ENCODE measurements at places on chromosomes 11 and 22.

- no peak for DNase-seq
Measured at GRCh38 chr11:69060806-69061712, 12.3 kb downstream of the TPCN2 start.

DNA sequence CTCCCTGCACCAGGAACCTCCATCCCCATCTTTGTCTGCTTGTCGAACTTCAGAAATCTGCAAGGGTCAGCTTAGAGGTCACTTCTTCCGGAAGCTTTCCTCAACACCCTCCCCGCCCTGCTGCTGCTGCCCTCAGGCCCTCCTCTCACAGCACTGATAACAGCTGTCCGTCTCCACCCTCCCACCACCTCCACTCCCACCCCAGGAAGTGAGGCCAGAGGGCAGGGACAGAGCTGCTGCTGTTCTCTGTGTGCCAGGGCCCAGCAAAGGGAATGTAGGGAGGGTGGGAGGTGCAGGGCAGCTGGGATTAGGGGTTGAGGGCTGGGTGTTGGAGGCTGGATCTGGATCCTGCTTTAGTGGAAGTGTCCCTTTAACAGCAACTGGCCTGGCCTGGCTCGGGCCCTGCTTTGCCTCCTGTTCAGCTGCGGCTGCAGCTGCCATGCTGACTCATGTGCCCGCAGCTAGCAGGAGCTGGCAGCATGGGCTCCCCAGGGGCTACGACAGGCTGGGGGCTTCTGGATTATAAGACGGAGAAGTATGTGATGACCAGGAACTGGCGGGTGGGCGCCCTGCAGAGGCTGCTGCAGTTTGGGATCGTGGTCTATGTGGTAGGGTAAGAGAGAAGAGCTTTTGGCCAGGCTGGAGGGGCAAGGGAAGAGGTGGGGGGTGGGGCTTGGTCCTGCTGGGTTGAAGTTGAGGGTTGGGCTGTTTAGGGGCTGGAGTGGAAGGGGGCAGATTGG is at the start of gene P2RX6:
P2RX6 (plus strand) TSS at position 440 of the 740 bp plus-strand sequence; CDS start at position 450, 10 bp downstream.
- DNase-seq, result no peak

DNA sequence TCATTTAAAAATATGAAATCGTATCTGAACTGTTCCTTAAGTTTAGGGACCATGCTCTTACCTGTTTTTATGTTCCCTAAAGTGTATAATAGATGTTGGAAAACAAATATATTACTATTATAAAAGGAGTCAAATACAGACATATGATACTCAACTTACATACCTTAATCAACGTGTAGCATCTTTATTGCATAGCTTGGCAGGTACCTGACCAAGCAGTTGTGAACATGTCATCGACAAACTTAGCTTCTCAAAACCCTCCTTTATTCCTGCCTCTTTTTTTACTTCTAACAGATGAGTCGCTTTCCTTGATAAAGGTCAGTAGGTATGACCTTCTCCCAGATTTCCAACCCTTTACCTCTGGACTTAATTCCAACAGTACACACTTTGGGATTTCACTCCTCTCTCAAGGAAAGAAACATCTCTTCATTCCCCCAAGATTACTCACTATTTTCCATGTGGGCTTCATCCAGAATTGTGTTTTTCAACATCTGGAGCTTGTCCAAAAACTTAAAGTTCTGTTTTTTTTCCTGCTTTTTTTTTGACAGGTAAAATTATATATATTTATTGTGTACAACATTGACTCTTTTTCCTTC is 11.9 kb downstream of the HIPK3 start:
- no peak for DNase-seq

GRCh38 chr22:28369854-28370253 is 309.8 kb downstream of the TTC28 start:
- no peak for DNase-seq

GRCh38 chr11:108223348-108224149 is 682 bp downstream of the ATM start:
- DNase-seq, result no peak

DNA sequence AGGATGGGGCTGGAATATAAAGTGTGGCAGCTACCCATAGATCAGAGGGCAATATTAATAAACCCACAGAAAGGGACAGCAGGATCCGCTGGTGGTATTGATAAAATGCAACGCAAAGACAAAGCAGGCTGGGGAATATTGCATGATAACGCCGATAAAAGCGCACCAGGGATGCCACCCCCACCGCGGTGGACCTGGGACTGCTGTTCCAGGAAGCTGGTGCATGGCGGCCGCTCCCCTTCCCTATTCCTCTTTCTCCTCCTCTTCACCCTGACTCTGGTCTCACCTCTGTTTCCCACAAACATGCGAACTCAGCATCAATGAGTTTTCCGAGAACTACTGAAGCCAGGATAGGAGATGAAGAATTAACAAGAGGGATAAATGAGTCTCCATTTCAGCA is 20.2 kb downstream of the SPATA19 start:
- no peak for DNase-seq

DNA sequence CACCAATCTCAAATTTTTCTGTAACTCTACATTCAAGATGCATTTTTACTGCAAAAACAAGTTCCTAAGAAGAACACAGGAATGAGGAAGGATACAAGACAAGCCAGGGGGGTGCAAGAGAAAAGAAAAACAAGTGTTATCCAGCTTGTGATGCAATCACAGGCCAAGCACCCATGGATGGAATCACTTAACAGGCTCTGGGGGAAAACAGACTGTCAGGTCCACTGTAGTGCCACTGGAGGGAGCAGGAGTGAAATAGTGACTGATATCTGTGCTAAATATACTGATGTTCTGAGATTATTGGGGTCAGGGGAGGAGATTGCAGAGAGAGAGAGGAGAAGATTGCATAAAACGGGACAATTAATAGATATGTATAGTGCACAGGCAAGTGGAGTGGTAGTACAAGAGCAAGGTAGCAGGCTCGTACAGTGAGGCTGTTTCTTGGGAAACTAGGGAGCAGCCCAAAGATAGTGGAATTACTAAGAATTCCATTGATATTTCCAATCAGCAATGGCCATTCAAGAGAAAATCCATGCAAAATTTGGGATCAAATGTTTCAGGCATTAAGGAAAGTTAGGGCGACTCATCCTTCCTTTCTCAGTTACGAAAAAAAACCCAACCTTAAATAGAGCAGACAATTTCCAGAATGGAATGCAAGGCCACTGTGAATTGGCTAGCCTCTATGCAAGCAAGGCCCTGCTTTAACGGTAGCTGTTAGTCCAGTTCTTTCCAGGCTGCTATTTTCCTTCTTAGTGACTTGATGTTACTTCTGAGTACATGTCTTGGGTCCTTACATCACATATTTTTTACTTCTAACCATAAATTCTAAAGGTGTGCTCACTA is 52.2 kb upstream of the CEP126 start:
- no peak for DNase-seq

DNA sequence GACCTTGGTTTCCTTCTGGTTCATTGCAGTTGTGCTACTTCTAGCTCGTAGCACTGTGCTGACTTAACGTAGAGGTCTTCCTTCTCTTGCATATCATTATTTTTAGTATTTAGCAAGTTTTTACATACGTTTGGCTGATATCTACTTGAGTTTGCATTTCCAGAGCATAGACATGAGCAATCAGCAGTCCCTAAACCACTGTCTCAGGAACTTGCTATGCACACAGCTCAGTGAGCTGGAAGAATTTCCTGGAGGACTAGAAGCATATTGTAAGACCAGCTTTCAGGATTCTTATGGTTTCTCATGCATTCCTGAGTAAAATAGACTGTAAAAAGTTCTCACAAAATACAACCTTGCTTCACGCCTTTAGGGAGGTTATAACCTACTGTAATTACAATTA is 226.7 kb upstream of the PDGFD start:
- no peak for DNase-seq

- DNase-seq, result no peak
Measured at GRCh38 chr11:114290503-114291235, 5.5 kb upstream of the NNMT start.

GRCh38 chr11:45025716-45026492 is 75.2 kb upstream of the TP53I11 start:
- DNase-seq, result peak; percentile 72

- DNase-seq, result no peak
Measured at GRCh38 chr11:2459796-2460531, 15.2 kb downstream of the KCNQ1 start.

DNA sequence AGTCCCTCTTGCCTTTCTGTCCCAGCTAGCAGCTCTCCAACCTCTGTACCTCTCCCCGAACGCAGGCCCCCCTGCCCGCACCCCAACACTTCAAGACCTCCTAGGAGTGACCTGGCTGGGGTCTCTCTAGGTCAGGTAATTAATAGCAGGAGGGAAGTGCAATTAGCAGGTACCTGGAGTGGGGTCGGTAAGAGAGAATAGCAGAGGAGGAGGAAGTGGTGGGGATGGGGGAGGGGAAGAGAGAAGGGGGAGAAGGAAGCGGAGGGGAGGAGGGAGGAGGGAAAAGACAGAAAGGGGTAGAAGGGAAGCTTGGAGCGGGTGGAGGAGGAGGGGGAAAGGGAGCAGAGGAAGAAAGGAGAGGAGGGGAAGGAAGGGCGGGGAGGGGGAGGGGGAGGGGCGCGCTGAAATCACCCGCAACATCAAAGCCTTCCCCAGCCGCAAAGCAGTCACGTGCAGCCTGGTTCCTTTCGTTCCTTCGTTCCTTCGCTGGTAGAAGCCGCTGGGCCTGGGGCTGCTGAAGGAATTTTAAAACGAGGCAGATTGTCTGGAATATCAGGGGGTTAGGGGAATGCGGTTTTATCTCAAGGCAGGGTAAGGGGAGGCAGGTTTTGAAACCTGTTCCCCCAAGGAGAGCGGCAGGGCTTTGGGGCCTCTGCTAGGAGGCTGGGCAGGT is 29.3 kb upstream of the TCF20 start:
- DNase-seq, result peak; percentile 48

DNA sequence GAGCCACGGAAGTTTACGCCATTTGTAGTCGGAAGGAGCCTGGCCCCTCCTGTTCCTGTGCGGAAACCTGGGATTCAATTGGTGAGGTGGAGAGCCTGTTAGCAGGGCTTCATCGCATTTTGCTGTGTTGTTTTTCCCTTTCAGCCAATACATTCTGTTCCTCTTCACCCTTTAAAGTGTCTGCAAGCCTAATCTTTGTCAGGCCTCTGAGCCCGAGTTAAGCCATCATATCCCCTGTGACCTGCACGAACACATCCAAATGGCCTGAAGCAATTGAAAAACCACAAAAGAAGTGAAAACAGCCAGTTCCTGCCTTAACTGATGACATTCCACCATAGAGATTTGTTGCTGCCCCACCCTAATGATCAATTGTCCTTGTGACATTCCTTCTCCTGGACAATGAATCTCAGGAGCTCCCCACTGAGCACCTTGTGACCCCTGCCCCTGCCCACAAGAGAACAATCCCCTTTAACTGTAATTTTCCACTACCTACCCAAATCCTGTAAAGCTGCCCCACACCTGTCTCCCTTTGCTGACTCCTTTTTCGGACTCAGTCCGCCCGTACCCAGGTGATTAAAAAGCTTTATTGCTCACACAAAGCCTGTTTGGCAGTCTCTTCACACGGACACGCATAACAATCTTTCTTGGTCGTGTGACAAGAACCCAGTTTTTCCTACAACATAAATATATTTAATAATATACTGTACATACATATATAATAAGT is 37.1 kb upstream of the MMP12 start:
- DNase-seq, result no peak

GRCh38 chr11:76277298-76278175 is 71.2 kb upstream of the WNT11 start:
- no peak for DNase-seq

DNA sequence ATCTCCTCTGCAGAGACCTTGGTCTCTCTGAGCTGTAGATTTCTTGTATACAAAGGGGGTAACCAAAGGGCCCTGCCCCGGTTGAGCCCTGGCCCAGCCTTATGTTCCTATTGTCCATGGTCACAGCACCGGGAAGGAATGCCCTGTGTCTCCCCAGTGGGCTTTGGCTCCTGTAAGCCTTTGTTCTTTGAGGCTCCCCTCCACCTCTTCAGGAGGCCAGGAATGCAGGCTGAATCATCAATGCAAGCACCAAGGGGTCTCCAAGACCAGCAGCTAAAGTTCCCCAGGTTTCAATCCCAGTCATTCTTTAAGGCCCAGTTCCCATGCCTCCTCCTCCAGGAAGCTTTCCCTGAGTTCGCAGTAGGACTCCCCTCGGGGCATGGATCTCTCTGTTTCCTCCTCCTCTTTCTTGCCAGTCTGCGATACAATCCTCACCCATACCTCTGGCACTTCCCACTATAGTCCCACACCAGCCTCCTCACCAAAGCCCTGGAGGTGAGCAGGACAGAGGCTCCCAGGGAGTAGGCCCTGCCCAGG is 29.2 kb upstream of the KLHL35 start:
- no peak for DNase-seq

DNA sequence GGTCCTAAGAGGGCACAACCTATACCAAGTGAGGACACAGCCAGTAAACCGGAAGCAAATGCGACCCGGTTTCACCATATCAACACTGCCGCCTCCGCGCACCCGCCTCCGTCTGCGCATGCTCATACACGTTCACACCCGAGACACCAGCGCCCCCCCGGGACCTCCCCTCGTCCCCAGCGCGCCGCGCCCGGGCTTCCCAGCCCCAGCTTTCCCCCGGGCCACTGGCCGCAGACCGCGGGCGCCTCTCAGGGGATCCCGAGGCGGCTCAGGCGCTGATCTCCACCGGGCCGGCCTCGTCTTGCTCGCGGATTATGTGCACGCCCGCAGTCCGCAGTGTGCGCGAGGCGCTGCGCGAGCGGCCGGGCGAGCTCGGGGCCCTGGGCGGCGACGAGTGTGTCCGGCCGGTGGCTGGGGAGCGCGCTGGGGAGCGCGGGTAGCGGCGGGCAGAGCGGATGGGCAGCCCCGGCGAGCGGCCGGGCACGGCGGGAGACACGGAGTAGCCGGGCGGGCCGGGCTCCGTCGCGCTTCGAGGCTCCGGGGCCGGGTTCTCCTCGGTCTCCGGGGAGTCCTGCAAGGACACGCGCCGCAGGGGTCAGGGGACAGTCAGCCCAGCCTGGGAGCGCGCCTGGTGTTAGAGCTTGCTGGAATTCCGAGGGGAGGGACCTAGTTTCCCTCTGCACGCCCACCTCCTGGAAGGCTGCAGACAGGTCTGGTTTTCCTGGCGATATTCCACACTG is 2.0 kb downstream of the HEPN1 start:
- DNase-seq, result peak; percentile 81
